ENCODE measurements at places on chromosomes 1 and 21. TPM values are rescaled to one million over a fixed set of nuclear protein-coding genes. Genes with fewer than 3 reads are reported as not detected.

CA14 gene
- 0.51 TPM for total RNA-seq

FMO4 gene
- 5.3 TPM for total RNA-seq

DNA sequence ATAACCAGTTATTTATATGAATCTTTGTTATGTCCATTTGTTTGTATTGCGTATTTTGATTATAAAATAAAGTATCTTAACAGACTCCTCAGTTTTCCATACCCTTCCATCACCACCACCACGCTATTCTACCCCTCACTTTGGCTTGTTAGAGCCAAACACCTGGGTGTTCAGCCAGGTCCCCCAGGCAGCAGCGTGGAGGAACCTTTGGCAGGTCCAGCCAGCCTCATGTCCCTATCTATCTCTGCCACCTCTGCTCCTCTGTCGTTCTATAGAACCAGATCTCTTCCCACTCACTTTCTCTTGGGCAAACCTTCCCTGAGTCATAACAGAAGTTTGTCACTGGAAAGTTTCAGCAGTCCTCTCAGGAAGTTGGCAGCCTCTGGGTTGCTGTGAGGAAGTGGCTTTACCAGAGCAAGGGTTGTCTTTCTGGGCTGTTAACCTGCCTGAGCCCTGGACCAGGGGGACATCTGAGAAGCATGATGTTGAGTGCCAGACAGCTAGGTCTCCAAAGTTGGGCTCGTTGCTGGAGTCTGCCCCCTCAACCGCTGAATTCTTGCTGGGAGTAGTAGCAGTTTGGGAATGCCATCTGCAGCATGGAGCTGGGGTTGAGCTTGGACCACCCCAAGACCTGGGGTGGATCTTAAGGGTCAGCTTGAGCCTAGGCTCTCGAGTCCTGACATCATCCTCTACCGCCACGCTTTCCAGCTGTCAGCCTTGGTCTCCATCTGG, 996 bp upstream of the SH3BGRL3 start:
- no peak for DNase-seq

- no peak for DNase-seq
Measured at GRCh38 chr1:187091666-187092065, 262.9 kb downstream of the PLA2G4A start.

ADPRS gene
- total RNA-seq: 17.6 TPM
